ENCODE measurements at places on chromosomes 1 and 21. TPM values are rescaled to one million over a fixed set of nuclear protein-coding genes. Genes with fewer than 3 reads are reported as not detected.

SMPDL3B gene
- total RNA-seq, result not detected

EXTL1 gene
- total RNA-seq, result not detected

DNA sequence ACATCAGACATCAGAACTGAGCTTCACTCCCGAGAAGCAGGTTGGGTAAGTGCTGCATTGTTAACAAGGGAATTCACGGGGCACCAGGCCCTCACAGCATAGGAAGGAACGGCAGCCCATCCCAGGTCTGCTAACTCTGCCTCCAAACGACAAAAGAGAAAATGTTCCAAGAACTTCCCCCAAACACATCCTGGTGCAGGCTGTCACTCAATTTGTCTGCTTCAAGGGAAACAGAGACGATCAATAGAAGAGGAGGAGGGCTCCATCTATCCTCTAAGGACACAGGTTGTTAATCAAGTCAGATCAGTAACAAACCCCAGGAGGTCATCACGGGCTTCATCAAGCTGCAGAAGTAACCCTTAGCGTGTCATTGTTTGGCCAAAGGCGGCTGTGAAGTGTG is 3.5 kb upstream of the TSPEAR start:
- DNase-seq, result no peak
- peaks cover 1% of the 10 kb centered on the region for H3K4me1 ChIP-seq
- H3K4me3 ChIP-seq, result no peak overlapping the region
- H3K36me3 ChIP-seq, result no peaks in the 10 kb centered on the region

DNA sequence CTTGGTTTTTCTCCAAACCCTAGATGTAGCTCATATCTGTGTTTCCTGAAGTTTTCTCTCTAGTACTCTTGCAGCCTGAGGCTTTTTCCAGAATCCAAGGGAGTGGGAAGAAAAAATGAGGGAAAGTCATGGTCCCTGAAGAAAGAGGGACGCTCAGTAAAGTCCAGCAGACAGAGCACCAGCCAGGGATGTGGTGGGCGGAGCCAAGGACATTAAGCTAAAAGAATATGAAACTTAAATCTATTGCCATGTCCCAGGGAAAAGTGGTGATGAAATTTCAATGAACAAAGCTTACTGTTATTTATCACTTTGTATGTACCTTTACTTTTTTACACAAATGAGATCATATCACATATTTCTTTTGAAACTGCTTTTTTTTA is 430.2 kb downstream of the USP25 start:
- no peak overlapping the region for H3K4me3 ChIP-seq
- H3K27ac ChIP-seq, result no peak overlapping the region
- H3K36me3 ChIP-seq, result no peaks in the 10 kb centered on the region
- DNase-seq, result no peak

GRCh38 chr1:43509740-43510375 is 20.8 kb upstream of the PTPRF start:
- no peaks in the 10 kb centered on the region for H3K27me3 ChIP-seq
- H3K27ac ChIP-seq, result no peak overlapping the region
- no peaks in the 10 kb centered on the region for H3K36me3 ChIP-seq
- no peak for DNase-seq
- no peak overlapping the region for H3K4me3 ChIP-seq

Data from endothelial cell of umbilical vein (primary cell).